ENCODE measurements at places on chromosomes 3 and 15.

GRCh38 chr3:60220768-60221167, 1030.5 kb downstream of the FHIT start:
- DNase-seq: no peak

GRCh38 chr15:39205506-39206371, 375.1 kb upstream of the THBS1 start:
- DNase-seq: no peak

DNA sequence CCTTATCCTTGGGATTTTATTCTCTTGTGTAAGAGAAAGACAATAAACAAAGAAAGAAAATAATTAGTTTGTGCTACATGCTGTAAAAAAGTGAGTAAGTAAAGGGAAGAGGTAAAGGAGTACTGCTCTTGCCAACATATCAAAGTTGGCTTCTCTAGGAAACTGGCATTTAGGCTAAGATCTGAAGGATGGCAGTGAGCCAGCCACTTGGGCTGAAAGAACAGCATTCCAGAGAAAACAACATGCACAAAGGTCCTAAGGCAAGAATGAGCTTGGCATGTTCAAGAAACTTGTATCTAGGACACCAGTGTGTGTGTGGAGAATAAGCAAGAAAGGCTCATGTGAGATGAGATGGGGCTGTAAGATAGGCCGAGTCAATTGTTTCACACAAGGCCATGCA, 245.5 kb upstream of the MANF start:
- DNase-seq: no peak

DNA sequence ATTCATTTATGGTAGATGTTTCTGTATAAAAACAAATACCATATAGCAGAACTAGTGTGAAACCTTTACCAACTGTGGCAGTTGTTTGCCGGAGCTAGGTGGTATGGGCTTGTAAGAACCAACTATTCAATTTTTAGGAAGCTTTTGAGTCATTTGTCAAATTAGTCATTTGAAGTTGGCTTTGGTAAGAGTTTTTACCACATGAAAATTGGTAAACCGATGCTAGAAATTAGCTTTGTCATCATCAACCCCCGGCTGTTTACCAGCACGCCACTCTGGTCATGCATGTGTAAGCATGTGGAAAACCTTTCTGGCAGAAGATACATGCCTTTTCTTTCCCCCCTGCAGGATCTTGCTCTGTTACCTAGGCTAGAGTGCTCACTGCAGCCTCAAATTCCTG, 63.3 kb downstream of the IL1RAP start:
- DNase-seq: no peak

GRCh38 chr15:80760960-80761359, 18.2 kb upstream of the CEMIP start:
- no peak for DNase-seq

Data from SJSA1 (cell line).